Colonic mucosa (tissue), 4 donors: ENCODE measurements at places on chromosomes 3 and 15. TPM values are rescaled to one million over a fixed set of nuclear protein-coding genes. Genes with fewer than 3 reads are reported as not detected.

ATP13A5 gene
- total RNA-seq: 0.37 TPM

SAMMSON gene
- total RNA-seq: not detected

OXTR gene
- total RNA-seq: 1.8 TPM

SUCLG2 gene
- total RNA-seq: 219 TPM

ABI3BP gene
- total RNA-seq: 34.6 TPM

LIPH gene
- 58.3 TPM for total RNA-seq

GP9 gene
- total RNA-seq: 0.37 TPM

MYO5C gene
- 71.4 TPM for total RNA-seq

- no peak for DNase-seq
Observed at GRCh38 chr3:137083332-137083731, 125.5 kb downstream of the IL20RB start.

DNA sequence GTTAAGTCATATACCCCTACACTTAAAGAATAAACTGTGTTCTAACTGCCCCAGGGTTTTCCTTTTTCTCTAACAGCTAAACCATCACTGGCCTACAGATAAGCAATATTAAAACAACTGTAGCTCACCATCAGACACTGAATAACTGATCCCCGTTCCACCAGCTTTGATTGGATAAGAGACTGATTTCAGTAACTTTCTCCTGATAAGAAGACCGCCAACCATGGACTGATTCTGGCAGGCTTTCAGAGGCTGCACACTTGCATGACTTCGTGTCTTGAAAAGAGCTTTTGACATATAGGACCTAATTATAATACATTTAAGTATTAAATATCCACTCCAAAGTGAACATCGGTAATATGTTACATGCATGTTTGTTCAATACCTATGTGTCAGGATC, 15.3 kb upstream of the CEP97 start:
- DNase-seq: no peak

GRCh38 chr15:75687486-75688277, 25.0 kb downstream of the CSPG4 start:
- DNase-seq: no peak

- DNase-seq: no peak
Observed at GRCh38 chr3:113140876-113141275, 70.5 kb upstream of the BOC start.

DNA sequence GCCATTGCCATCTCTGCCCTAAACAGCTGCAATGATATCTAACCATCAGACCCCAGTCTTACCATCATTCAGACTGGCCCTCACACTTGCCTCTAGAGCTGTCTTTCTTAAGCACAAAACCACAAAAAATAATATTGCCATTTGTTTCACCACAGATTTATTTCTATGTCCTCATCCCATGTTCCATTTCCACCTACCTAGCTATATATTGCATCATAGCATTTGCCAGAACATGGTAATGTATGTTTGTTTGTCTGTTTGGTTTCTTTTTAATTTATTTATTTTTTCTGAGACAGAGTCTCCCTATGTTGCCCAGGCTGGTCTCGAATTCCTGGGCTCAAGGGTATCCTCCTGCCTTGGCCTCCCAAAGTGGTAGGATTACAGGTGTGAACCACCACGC, 18.5 kb upstream of the TUSC7 start:
- DNase-seq: no peak

GRCh38 chr3:142844339-142844977, 44.4 kb downstream of the PCOLCE2 start:
- no peak for DNase-seq

- DNase-seq: no peak
Observed at GRCh38 chr3:119653876-119654275, 6.5 kb downstream of the POPDC2 start.

- no peak for DNase-seq
Observed at GRCh38 chr3:142256712-142257333, 31.4 kb upstream of the GK5 start.

- no peak for DNase-seq
Observed at GRCh38 chr3:117736846-117737245, 1027.3 kb downstream of the TUSC7 start.

GRCh38 chr3:178479446-178479845, 56.8 kb upstream of the KCNMB2 start:
- DNase-seq: no peak

DNA sequence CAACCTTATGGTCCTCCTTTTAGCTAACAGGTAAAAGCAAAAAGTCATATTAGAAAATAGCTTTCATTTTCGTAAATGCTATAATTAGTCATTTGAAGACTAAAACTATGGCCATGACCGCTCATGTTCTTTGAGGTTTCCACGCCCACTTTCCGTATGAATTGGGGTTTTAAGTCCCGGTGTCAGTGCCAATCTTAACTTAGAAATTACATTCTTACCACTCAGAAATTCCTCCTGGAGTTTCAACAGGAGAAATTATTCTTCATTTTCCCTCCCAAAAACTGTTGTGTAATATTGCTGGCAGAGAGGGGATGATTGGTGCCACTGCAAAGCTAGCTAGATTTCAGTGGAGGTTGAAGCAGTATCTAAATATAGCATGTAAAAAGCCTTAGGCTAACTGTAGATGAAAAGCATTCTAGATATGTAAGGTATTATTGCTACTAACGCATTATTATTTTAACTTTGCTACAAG, 71.0 kb upstream of the MDFIC2 start:
- DNase-seq: no peak

- no peak for DNase-seq
Observed at GRCh38 chr3:10995871-10996270, 3.3 kb downstream of the SLC6A1 start.

DNA sequence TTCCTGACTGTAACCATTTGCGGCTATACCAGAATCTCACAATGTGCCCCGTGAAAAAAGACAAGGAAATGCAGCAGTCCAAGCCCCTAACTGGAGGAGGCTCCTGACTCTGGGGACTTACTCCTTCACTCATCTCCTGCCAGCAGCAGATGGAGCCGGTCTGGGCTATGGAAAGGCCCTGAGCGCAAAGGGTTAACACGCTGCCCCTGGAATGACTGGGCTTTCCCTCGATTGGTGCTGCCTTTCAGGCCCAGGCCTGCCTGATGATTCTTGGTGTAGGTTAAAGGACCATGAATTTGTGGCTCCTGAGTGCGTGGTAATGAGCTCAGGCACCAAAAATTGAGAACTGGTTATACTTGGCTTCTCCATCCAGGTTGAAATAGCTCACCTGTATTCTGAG, 42.3 kb upstream of the GALNT15 start:
- no peak for DNase-seq

- no peak for DNase-seq
Observed at GRCh38 chr3:162165346-162165745, 668.7 kb downstream of the OTOL1 start.

- DNase-seq: no peak
Observed at GRCh38 chr15:100547961-100548360, 19.2 kb upstream of the CERS3 start.

GRCh38 chr3:17580901-17581300, 161.5 kb downstream of the TBC1D5 start:
- DNase-seq: no peak

DNA sequence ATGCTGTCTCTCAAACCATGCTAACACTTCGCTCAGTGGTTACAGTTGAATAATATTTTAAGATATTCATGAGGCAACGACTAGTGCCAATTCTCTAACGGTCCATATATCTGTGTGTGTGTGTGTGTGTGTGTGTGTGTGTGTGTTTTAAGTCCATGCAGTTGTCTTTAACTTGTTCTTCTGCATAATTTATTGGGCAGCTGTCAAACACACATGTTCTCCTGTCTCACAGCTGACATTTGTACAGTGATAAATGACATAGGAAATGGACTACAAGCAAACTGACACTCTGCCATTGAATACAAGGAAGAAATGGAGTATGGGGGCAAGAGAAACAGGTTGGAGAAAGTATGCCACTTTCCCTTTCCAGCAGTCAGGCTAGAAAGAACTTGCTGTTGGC, 172.0 kb downstream of the PDZRN3 start:
- no peak for DNase-seq

DNA sequence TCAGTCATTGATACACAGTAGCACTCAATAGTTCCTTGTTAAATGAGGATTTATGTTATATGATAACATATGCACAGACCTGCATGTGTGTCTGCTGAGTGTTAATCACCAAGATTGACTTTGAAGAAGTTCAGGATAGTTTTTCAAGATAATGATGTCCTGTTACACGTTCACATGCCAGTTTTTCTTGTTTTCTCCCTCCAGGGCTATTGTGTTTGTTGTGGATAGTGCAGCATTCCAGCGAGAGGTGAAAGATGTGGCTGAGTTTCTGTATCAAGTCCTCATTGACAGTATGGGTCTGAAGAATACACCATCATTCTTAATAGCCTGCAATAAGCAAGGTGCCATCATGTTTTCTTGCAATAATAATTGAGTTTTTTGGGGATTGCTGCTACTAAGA, 9.8 kb downstream of the SRPRB start:
- no peak for DNase-seq

- DNase-seq: no peak
Observed at GRCh38 chr3:170660139-170660538, 74.3 kb upstream of the SLC7A14 start.

- no peak for DNase-seq
Observed at GRCh38 chr3:17874636-17875035, 132.2 kb upstream of the TBC1D5 start.
